ENCODE measurements at places on chromosomes 7 and 10. TPM values are rescaled to one million over a fixed set of nuclear protein-coding genes. Genes with fewer than 3 reads are reported as not detected.
A peak's percentile ranks its signal among the peaks of the same experiment; 100 is the strongest.

WDR37 gene
- total RNA-seq: 20.0 TPM

OR2A1 gene
- total RNA-seq: 0.25 TPM

CALHM1 gene
- not detected for total RNA-seq

IL6 gene
- total RNA-seq: not detected

TMEM176A gene
- 137 TPM for total RNA-seq

CFAP46 gene
- not detected for total RNA-seq

BLNK gene
- 2.2 TPM for total RNA-seq

AKR1C3 gene
- 22.6 TPM for total RNA-seq

PRF1 gene
- total RNA-seq: 1.1 TPM

MMD2 gene
- total RNA-seq: not detected

GRCh38 chr7:47672977-47673381 is 91.1 kb upstream of the TNS3 start:
- no peaks in the 10 kb centered on the region for H3K36me3 ChIP-seq
- no peaks in the 10 kb centered on the region for H3K27me3 ChIP-seq

DNA sequence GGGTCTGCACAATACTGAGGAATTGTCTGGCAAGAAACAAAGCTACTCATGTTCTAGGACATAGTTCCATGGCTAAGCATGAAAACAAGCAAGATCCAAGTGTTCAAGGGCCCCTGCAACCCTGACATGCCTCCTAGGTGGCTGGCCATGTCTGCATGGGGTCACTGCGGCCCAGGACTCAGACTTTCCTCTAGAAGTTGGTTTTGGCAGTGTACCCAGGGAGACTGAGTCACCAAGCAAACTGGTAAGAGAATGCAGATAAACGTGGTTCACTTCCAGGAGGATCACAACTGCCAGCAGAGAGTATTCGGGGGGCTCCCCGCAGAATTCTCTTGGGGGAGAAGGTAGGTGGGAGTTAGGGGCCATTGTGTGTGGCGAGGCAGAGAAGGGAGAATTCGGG is 7.4 kb upstream of the PFKFB3 start:
- H3K4me1 ChIP-seq: peaks cover 29% of the 10 kb centered on the region
- peak; percentile 53 for DNase-seq
- no peaks in the 10 kb centered on the region for H3K27me3 ChIP-seq
- H3K4me3 ChIP-seq: no peak overlapping the region
- peak overlapping the region; percentile 53 for H3K27ac ChIP-seq

GRCh38 chr7:106206826-106207541 is 77.8 kb downstream of the NAMPT start:
- H3K36me3 ChIP-seq: no peaks in the 10 kb centered on the region
- no peak for DNase-seq
- H3K4me3 ChIP-seq: no peak overlapping the region
- H3K27me3 ChIP-seq: no peaks in the 10 kb centered on the region
- H3K27ac ChIP-seq: no peak overlapping the region

DNA sequence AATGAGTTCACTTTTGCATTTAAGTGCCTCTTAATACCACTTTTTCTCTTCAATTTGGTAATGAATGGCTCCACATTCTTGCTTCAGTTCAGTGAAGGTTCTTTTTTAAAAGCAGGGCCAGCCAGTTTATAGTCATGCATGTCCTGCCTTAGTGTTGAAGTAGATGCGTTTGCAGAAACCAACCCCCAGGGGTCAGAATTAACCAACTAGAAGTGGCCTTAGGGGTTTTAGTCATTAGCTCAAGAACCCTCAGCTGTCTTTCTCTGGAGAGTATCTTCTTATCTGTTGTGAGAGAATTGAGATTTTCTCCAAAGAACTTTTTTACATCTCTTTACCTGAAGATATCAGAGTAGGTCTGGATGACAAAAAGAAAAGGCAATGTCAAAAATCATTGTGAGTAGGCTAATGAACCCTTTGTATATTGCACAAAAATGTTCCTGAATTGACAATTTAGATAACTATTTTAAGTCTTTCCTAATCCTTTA is 82.2 kb downstream of the PIK3CG start:
- H3K27ac ChIP-seq: no peak overlapping the region
- H3K4me1 ChIP-seq: no peaks in the 10 kb centered on the region
- peak; percentile 41 for DNase-seq
- H3K4me3 ChIP-seq: no peak overlapping the region

DNA sequence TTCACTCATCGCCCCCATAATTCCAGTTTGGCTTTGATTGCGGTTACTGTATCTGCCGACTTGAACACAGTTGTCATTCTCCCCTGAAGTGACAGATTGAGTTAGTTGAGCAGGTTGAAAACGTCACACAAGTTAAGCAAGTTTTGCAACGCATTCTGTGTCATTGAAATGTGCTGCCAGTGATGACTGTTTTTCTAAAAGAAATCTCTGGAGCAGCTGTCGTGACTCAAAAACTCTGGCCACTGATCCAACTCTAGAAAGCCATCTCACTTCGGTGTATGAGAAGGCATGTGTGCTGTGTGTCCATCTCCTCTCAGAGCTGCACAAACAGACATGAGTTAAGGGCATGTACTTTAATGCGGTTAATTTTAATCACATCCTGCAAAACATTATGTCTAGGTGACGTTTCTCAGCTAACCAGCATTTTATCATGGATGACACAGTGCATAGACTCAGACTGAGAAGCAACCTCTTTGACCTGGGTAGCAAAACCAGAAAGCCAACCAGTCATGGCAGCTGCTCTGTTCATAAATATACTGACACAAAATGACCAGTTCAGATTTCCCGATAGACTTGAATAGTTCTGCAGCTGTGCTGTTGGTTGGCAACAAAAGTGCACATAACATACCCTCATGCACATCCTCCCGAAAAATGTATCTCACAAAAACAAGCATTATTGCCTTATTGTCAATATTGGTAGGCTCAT is 69.3 kb downstream of the CSTF2T start:
- H3K27ac ChIP-seq: no peak overlapping the region
- no peaks in the 10 kb centered on the region for H3K36me3 ChIP-seq
- no peak for DNase-seq
- H3K27me3 ChIP-seq: no peaks in the 10 kb centered on the region
- H3K4me3 ChIP-seq: no peak overlapping the region

DNA sequence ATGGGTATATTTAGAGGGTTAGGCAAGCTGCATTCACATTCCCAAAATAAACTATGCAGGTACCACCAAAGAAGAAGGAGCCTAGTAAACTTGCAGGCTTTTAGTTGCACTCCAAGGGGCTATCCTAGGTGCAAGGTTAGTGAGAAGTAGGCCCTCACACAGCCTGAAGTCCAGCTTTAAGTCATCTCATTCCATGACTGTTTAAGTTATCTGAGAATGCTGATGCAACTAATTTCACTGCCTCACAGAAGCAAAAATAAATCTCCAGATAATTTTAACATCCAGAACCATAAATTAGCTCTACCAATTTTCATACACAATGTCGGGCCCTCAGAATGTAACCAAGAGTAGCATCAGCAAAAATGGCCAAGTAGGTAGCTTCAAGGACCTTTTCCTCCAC is 34.3 kb upstream of the HHEX start:
- no peak for DNase-seq
- no peaks in the 10 kb centered on the region for H3K36me3 ChIP-seq
- H3K4me1 ChIP-seq: no peaks in the 10 kb centered on the region
- no peak overlapping the region for H3K27ac ChIP-seq
- no peak overlapping the region for H3K4me3 ChIP-seq

DNA sequence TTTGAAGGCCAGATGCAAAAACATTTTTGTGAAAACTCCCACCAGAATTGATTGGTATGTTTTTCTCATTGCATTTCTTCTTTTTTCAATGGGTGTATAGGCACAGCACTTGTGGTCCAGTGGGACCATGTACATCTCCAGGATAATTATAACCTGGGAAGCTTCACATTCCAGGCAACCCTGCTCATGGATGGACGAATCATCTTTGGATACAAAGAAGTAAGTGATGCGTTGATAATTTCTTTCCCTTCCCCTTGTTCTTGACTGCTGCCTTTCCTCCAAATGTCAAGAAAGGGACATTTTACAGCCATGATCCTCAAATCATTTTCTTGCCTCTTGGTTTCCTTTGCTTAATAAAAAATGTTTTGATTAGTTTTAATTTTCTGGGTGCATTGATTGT is 331.5 kb downstream of the PLXDC2 start:
- no peaks in the 10 kb centered on the region for H3K4me1 ChIP-seq
- H3K27me3 ChIP-seq: no peaks in the 10 kb centered on the region
- no peak overlapping the region for H3K27ac ChIP-seq
- no peaks in the 10 kb centered on the region for H3K36me3 ChIP-seq
- no peak for DNase-seq

DNA sequence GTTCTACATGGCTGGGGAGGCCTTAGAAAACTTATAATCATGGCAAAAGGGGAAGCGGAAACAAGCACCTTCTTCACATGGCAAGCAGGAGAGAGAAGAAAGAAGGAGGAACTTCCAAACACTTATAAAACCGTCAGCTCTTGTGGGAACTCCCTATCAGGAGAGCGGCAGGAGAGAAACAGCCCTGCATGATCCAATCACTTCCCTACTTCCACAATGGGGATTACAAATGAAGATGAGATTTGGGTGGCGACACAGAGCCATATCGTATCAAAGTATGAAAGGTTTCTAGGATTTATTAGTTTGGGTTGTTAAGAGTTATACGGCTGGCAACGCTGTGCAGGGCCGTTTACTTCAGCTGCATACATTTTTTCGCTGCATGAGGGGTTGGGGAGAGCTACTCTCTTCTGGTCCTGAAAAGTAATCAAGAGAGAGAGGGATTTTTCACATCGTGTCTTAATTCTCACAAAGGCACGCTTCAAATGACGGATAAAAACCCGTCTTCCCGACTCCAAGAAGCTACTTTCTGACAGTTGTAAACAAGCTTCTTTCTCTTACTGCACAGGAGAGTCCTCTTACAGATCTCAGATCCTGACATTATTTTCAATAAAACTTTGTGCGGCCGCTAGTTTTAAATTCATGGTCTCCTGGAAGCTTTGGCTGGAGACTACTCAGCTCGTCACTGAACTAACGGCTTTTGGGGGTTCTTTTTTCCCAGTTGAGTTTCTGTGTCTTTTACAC is 751 bp upstream of the GTPBP10 start:
- H3K36me3 ChIP-seq: no peaks in the 10 kb centered on the region
- H3K27ac ChIP-seq: no peak overlapping the region
- DNase-seq: no peak
- H3K4me3 ChIP-seq: peak overlapping the region; percentile 56
- no peaks in the 10 kb centered on the region for H3K27me3 ChIP-seq

GRCh38 chr10:124898471-124898870 is 43.5 kb upstream of the ZRANB1 start:
- no peak overlapping the region for H3K27ac ChIP-seq
- no peaks in the 10 kb centered on the region for H3K27me3 ChIP-seq
- DNase-seq: no peak

DNA sequence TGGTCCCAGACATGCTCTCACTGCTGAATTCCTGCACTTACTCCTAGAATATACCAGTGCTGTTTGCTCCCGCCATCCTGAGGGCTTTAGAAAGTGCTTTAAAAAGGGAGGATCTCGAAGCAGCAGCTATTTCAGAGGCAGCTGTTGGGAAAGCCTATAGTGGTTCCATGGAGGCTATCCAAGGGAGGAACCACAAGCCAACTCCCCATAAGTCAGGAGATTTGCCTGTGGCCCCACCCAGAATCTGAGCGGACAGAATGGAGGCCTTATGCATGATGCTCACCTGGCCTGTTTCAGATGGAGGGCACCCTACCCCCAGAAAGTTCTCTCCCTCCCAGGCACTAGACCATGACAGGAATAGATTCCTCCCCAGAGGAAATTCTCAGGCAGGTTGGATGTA is 2.3 kb upstream of the KCNIP2 start:
- peaks cover 3% of the 10 kb centered on the region for H3K4me1 ChIP-seq
- H3K4me3 ChIP-seq: no peak overlapping the region
- H3K27ac ChIP-seq: no peak overlapping the region
- DNase-seq: no peak

- H3K4me1 ChIP-seq: no peaks in the 10 kb centered on the region
- H3K27ac ChIP-seq: no peak overlapping the region
- H3K36me3 ChIP-seq: no peaks in the 10 kb centered on the region
Measured at GRCh38 chr7:6623589-6624245, 8.3 kb downstream of the ZNF853 start.

DNA sequence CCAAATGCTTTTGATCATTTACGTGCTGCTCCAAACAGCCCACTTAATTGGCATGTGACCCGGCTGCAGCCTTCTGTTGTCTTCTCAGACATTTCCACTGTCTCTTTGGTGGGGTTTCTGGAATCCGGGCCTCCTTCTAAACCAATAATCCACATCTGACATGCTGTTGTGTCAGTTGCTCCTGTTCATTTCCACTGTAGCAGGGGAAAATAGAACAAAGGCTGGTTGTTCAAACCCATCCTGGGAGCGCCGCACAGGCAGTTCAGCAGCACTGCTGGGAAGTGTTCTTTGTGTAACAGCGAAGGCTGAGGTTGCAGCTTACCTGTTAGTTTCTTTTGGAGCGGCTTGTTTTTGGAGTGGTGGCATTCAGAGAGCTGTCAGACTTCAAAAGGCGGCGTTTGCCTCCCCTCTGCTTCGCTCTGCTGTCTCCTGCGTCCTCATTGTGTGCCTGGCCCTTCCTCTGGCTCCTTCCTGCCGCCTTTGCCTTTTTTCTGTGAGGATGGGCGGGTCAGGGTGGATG is 149.4 kb downstream of the SNX10 start:
- H3K4me1 ChIP-seq: no peaks in the 10 kb centered on the region
- H3K27me3 ChIP-seq: no peaks in the 10 kb centered on the region
- DNase-seq: no peak
- H3K4me3 ChIP-seq: no peak overlapping the region

DNA sequence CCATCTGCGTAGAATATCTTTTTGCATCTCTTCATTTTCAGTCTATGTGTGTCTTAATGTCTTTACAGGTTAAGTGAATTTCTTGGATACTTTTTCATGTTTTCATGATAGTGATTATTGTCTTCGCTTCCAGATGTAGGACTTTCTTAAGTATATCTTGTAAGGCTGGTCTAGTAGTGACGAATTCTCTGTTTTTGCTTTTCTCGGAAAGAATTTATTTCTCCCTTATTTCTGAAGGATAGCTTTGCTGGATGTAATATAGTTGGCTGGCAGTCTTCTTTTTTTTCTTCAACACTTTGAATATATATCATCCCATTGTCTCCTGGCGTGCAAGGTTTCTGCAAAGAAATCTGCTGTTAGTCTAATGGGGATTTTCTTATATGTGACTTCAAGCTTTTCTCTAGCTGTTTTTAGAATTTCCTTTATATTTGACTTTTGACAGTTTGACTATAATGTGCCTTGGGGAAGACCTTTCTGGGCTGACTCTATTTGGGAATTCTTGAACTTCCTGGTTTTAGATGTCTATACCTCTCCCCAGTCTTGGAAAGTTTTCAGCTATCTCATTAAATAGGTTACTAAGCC is 14.3 kb downstream of the GTPBP4 start:
- no peaks in the 10 kb centered on the region for H3K4me1 ChIP-seq
- no peak overlapping the region for H3K4me3 ChIP-seq
- peaks cover 5% of the 10 kb centered on the region for H3K36me3 ChIP-seq
- no peak overlapping the region for H3K27ac ChIP-seq
- DNase-seq: no peak

DNA sequence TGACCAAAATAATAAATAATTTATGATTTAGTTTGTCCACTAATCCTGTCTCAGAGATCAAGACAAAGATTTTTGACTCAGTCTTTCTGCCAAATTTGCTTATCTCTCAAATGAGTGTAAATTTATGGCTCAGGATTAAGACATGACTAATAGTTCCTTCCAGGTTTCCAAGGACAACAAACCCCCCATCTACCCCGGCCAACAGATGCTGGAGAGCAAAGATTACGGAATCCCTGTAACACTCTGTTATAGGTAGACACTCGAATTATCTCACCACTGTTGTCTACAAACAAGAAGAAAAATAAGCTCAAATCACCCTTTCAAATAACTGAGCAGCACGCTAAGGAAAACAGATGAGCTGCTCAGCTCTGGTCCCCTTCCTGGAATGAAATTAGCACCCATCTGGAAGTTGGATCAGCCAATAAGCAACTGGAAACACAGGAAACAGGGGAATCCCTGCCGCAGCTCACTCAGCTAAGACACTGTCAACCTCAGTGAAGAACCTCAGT is 56.8 kb upstream of the SVIL start:
- H3K36me3 ChIP-seq: no peaks in the 10 kb centered on the region
- no peak for DNase-seq
- H3K4me1 ChIP-seq: peaks cover 7% of the 10 kb centered on the region
